ELF-1 (cell line): ENCODE measurements at places on chromosomes 11 and 22.
A peak's percentile ranks its signal among the peaks of the same experiment; 100 is the strongest.

DNA sequence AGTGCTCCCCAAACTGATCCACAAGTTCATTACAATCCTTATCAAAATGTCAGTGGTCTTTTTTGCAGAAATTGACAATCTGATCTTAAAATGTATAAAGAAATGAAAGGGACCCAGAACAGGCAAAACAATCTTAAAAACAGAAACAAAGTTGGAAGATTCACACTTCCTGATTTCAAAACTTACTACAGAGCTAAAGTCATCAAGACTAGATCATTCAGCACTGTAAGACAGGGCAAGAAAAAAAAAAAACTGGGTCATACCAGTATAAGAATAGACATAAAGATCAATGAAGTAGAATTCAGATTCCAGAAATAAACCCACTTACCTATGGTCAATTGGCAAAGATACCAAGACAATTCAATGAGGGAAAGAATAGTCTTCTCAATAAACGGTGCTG is 4.5 kb upstream of the STK33 start:
- DNase-seq, result no peak

- DNase-seq, result no peak
Measured at GRCh38 chr11:70413151-70413550, 14.8 kb downstream of the CTTN start.

DNA sequence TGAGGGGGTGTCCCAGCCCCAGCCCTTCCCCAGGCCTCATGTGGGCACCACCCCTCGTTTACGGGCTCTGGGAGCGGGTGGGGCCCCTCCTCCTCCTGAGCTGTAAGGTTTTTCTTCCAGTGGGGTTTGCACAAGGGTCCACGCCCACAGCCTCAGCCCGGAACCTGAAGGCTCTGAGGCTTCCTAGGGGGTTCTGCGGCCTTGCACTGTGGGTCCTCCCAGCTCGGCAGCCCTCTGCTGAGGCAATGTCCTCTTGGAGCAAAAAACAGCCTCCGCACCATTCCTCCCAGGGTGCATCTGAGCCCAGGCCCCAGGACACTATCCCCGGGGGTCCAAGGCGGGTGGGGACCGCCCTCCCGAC is 14.1 kb downstream of the H19 start:
- DNase-seq, result peak; percentile 4

GRCh38 chr11:78214331-78215194 is 25.8 kb downstream of the USP35 start:
- DNase-seq, result no peak

DNA sequence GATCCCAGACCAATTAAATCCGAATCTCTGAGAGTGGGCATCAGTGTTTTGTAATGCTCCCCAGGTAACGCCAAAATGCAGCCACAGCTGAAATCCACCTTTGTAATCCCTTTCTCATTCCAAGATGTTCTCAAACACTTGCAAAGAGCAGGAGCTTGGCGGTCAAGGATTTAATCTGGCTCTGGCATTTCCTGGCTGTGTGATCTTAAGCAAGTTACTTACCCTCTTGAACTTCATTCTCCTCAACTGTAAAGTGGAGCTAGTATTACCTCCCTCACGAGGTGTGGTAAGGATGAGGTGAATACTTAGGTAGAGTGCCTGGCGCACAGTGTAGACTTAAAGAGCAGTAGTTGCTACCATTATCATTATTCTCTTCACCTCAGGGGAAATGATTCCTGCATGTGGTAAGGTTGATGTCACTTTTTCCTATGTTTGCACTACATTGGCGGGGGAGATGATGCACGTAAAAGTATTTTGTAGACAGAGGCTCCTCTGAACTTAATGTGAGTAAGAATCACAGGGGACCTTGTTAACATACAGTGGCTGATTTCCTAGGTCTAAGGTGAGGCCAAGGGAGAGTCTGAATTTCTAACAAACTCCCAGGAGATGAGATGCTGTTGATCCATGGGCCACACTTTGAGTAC is 210.4 kb upstream of the PITPNB start:
- no peak for DNase-seq

- peak; percentile 37 for DNase-seq
Measured at GRCh38 chr11:17734418-17734911, at the start of gene KCNC1. TSS of gene KCNC1 (plus strand) at chr11:17734781. CDS start at chr11:17736003, 1,222 bp downstream.

DNA sequence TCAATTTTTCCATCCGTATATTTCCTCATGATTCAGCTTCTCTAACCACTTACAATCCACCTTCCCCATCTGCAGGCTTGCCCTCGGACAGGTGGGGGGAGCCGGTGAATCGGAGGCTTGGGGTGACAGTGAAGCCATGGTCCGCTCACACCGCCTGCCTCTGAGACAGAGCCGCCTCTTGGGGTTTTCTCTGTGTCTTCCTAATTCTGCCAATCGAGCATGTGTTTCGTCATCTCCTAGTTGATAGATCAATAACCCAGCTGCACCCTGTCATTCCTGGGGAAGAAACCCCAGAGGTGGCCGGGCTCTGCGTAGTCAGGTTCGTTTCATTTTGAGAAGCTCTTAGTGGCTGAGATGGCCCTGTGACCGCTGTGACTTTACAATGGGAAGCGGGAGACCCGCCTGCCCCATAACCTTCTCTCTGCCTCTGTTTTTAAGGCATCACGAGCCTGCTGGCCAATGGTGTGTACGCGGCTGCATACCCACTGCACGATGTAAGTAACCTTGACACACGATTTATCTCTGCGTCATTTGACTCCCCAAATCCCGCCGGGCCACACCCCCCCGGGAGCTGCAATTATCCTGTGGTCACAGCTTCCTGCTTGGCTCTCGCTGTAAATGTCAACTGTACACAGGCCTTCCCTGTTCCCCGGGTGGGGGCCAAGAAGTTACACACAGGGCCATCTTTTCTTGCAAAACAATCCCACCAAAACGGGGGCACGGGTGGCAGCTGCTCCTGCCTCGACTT is 33.3 kb downstream of the ANO1 start:
- DNase-seq, result peak; percentile 53

DNA sequence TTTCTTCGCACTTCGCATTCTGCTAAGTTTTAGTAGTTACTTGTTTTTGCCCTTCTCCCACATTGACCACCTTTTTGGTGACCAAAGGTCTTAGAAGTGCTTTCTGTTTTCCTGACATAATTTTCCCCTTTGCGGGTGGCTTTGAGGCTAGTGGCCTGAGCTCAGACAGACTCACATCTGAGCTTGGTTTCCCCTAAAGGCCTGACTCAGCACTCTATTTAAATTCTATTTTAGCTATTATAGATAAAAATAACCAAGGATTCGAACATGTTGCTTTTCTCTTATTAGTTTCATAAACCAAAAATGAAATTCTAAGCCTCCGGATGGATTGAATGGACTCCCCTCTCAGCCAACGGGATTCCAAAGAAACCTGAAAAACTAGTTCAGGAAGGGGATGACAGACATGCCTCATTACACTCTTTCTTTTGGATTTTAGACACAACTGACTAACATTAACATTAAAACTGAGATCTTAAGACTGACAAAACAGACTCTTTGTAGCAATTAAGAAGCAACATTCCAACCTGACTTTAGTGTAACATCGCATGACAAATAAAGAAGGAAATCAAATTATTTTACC is 258.5 kb downstream of the LUZP2 start:
- peak; percentile 6 for DNase-seq

- DNase-seq, result no peak
Measured at GRCh38 chr22:47044722-47045535, 282.5 kb downstream of the TBC1D22A start.

DNA sequence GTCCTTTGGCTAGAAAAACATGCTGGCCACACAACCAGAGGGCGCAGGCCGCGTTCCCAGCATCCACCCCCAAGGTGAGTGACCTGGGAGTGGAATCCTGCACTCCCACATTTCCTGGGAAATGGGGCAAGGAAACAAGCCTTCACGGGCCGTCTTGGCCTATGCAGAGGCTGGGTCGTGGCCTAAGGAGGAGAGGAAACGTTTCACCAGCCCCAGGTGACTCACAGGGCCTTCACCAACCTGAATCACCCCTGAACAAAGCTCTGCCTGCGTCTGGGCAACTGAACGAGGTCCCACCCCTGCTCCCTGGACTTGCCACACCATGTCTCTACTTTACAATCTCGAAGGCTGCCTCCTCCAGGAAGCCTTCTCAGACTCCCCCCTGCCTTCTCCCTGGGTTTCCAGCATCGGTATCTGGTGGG is 13.2 kb downstream of the MYH9 start:
- peak; percentile 34 for DNase-seq

- DNase-seq, result no peak
Measured at GRCh38 chr11:129709801-129710398, 105.7 kb upstream of the TMEM45B start.
